Pulmonary artery endothelial cell (primary cell): ENCODE measurements at places on chromosomes 13 and 19. TPM values are rescaled to one million over a fixed set of nuclear protein-coding genes. Genes with fewer than 3 reads are reported as not detected.

DNA sequence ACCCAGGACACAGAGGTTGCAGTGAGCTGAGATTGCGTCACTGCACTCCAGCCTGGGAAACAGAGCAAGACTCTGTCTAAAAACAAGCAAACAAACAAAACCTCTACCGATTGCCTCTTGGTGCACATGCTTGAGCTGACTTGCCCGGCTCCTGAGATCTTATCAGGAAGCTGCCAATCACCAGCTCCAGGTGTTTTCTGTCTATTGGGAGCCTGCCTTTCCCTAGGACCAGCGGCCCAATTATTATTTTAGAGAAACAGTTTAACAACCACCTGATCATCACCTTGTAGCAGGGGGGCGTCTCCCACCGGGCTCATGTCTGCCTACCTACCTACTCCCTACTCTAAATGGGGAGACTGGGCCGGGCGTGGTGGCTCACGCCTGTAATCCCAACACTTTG is 10.8 kb downstream of the CLEC4M start:
- no peak for DNase-seq

- no peak for DNase-seq
These were observed 4.4 kb upstream of the ZNF681 start for GRCh38 chr19:23762884-23763711.

- no peak for DNase-seq
These were observed 32.6 kb downstream of the UBL3 start for GRCh38 chr13:29817604-29818378.

The SELENOV gene
- not detected in 2 replicates for total RNA-seq

The S1PR2 gene
- total RNA-seq = 0.25 and 0.46 TPM in 2 replicates
